ENCODE measurements at places on chromosomes 1 and 21. TPM values are rescaled to one million over a fixed set of nuclear protein-coding genes. Genes with fewer than 3 reads are reported as not detected.

GRCh38 chr1:234197839-234198238 lies 175.4 kb upstream of the COA6 start:
- DNase-seq, result no peak

DNA sequence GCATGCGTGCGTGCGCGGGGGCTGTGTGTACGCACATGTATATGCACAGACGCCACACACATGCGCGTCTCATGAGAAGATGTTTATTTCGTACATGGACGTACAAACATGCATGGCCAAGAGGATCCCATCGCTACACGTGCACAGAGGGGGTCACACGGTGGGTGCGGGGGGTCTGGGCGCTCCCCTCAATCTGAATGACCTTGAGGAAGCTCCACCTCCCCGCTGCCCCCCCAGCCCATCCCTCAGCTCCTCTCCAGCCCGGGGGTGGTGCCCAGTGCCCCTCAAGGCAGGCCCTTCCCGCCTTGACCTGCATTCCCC lies 1.5 kb downstream of the TMEM240 start:
- DNase-seq, result no peak

DNA sequence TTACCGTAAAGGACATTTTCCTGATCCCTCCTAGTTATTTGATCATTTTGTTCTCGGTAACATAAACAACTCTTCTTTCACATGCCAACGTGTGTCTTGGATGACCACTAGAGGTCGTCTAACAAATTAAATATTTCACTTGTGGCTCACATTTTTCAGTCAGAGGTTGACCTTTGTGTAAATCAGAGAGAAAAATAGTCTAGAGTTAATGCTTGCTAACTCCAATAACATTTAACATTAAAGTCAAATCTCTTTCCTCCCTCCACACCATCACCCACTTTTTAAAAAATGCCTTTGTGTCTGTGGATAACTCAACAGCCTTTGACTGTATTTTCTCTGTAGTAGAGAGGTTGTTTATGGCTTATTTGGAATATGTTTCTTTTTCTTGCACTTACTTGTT lies 220.5 kb upstream of the B3GALT2 start:
- peak; percentile 26 for DNase-seq

GRCh38 chr21:45491056-45491455 lies 51.2 kb downstream of the SLC19A1 start:
- no peak for DNase-seq

Gene JUN
- polyA plus RNA-seq, result 19.6 TPM

- no peak for DNase-seq
Observed at GRCh38 chr21:25005388-25005787, 601.9 kb downstream of the MRPL39 start.

Measured in BJ (cell line).